CD4-positive, alpha-beta T cell treated with Interleukin-15 for 4 hours (primary cell): ENCODE measurements at places on chromosomes 6 and 20.

DNA sequence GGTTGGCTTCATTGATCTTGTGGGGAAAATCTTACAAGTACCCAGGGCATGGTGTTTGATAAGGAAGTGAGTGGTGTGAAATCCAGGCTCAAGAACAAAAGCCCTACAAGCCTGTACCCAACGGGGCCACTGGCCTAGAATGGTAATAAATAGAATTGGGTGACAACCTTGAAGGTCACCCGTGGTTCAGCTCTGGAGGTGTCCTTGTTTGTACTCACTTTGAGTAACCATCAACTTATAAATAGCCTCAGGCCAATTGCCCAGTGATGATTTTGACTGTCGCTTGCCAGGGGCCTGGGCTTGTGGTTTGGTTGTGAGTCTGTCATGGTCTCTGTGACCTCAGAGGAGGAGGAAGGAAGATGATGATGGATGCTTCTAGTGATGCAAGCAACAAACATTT, 87.8 kb downstream of the PHACTR3 start:
- no peak for DNase-seq

DNA sequence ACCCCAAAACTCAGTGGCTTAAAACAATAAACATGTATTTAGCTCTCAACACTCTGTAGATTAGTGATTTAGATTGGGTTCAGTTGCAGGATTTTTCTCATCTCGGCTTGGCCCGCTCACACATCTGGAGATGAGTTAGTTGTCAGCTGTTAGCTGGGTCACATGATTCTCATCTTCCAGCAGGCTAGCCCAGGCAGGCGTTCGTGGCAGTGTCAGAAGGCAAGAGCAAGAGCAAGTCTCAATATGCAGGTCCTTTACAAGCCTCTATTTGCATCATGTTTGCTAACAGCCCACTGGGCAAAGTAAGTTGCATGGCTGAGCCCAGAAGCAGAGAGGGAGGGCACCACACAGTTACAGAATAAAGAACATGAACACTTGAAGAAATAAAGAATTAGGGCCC, 83.6 kb upstream of the MYLIP start:
- no peak for DNase-seq

DNA sequence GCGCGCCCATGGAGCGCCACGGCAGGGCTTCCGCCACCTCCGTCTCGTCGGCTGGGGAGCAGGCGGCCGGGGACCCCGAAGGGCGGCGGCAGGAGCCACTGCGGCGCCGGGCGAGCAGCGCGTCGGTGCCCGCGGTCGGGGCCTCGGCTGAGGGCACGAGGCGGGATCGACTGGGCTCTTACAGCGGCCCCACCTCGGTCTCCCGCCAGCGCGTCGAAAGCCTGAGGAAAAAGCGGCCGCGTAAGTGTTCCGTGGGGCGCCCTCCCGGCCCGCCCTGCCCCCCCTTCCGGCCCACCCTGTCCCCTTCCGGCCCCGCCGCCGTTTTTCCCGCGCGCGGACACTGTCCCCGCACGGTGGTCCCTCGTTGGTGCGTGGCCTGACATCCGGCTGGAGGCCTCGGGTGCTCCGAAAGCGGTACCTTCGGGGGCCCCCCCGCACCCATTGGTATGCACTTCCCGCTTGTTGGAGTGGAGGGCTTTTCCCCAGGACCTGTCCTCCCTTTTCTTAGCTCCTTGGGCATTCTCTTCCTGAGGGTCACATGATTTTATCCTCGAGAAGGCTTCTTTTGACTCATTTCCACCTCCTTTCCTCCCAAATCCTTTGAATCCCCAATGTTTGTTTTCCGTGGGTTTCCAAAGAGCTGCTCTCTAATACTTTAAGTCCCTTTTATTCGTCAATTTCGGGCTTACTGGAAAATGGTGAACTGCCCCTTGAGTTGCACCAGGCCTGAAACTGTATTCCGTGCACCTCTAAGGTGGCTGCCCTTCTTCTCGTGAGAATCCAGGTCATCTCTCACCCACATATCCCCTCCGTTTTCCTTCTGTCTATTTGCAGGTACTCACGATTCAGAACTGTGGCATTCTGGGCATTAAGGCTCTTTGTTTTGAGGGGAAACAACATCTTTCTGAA, 556 bp downstream of the PANK2 start:
- peak; percentile 14 for DNase-seq

GRCh38 chr20:19392344-19393130, 180.1 kb downstream of the SLC24A3 start:
- no peak for DNase-seq

DNA sequence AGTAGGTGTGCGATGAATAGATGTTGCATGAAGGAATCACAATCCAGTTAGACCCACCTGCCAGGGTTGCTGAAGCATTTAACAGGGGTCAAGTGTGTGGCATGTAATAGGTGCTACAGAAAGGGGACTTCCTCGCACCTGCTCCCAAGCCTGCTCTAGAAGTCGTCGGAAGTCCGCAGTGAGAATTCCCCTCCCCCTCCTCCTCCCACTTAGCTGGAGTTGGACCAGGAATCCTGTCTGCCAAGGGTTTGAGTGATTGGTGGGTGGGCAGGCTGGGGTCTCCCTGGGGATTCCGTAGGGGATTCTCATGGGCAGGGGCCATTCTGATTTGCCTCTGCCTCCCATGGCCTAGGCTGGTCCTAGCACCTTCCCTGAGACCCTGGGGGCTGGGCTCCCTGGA, 10.3 kb downstream of the SCRT2 start:
- DNase-seq, result no peak

DNA sequence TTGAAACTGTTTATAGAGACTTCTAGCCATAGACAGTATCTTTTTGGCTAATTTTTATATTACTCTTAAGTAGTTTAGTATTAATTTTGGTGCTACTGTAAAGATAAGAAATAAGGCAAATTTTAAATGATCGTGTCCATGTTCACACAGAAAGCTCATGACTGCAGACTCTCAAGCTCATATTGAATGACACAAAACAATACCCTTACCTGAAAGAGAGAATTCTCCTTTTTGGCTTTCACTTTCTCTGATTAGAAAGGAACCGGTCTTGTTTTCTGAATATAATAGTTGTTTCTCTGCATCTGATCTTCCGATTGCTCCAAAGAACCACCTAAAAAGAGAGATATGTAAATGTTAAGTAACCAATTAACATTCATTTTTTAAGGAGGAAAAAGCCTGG, 57.0 kb downstream of the FRK start:
- no peak for DNase-seq

GRCh38 chr6:156919814-156920369, 142.7 kb downstream of the ARID1B start:
- DNase-seq, result no peak

DNA sequence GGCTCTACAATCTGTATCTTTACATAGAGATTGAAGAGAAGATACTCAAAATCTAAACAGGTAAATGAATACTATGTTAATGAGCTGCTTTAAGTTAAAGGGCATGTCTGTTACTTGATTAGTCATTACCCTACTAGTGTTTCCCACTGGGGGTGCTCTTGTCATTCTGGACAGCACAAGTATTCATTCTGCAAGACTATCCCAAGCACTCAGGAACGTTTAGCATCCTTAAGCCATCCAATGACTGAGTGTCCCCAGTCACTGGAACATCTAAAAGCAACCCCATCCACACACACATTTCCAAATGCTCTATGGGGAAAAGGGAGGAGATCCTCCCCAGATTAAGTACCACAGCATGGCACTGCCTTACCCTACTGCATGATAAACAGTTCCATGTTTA, 25.7 kb downstream of the EZR start:
- peak; percentile 52 for DNase-seq

- DNase-seq, result no peak
Measured at GRCh38 chr20:61408951-61409740, 157.1 kb downstream of the CDH4 start.

GRCh38 chr6:108675226-108676200, 114.8 kb downstream of the FOXO3 start:
- DNase-seq, result no peak

DNA sequence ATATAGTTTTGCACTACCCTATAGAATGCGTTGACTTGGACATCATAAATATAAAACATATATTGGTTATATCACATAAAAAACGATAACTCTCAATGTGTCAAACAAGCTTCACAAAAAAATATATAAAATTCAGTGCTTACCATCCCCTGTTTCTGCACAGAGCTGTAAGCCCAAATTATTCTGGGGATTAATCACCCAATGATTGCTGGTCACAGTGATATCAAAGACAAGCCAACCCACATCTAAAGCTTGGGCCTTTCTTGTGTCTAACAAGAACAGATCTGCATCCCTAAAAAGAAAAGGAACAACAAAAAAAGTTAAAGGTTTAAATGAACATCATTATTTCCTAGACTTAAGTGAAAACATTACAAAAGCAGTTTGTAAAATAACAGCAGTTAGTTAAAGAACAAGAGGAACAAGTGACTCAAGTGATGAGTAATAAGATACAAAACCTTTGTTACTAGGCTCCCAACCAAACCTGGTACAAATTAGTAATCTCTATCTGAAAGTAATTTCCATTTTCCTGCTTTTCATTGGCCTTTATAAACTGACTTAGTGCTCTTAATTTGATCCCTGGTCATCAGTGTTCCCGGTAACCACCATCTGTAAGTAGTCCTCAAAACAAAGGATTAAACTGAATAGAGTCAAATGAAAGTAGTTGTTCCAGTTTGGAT, 81.1 kb downstream of the BMP5 start:
- DNase-seq, result no peak

GRCh38 chr6:3885262-3886036, 36.3 kb downstream of the FAM50B start:
- no peak for DNase-seq

- DNase-seq, result peak; percentile 6
Measured at GRCh38 chr6:132298344-132298949, 102.8 kb downstream of the MOXD1 start.

DNA sequence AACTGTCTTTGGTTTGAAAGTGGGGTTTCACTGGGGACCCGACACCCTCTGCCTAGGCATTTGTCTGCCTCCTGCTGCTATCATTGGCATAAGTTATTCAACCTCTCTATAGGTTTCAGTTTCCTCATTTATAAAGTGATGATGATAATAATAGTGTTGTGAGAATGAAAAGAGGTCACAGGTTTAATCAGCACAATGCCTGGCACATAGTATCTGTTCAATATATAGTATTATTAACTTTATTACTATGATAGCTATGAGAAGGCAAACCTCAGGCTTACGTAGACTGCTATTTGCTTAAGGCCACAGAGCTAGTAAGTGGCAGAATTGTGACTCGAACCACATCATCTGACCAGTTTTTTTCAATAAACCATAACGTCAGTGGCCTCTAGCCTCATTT, 256.8 kb downstream of the CDKAL1 start:
- no peak for DNase-seq

DNA sequence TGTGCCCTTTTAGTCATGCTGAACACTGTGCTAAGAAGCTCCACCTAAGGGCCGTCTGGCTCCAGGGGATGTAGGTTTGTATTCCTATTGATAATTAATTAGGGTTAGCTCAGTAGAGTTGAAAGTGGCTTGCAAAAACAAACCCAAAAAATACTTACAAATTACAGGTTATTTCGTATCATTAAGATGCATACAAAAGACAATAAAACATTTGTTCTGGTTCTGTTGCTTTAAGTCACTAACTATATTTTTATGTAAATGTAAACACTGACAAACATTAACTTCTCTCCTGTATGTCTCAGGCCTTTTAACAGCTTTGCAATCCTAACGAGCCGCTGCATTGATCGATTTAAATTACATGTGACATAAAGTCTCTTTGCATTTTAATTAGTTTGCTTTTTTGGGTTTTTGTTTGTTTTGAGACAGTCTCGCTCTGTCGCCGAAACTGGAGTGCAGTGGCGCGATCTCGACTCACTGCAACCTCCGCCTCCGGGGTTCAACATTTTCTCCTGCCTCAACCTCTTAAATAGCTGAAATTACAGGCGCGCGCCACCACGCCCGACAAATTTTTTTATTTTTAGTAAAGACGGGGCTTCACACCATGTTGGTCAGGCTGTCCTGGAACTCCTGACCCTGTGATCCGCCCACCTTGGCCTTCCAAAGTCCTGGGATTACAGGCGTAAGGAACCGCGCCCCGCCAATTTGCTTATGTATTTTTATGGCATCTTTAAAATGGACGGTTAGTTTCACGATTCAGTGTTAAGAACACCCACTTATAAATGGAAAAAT, 110.9 kb downstream of the HFE start:
- peak; percentile 19 for DNase-seq

DNA sequence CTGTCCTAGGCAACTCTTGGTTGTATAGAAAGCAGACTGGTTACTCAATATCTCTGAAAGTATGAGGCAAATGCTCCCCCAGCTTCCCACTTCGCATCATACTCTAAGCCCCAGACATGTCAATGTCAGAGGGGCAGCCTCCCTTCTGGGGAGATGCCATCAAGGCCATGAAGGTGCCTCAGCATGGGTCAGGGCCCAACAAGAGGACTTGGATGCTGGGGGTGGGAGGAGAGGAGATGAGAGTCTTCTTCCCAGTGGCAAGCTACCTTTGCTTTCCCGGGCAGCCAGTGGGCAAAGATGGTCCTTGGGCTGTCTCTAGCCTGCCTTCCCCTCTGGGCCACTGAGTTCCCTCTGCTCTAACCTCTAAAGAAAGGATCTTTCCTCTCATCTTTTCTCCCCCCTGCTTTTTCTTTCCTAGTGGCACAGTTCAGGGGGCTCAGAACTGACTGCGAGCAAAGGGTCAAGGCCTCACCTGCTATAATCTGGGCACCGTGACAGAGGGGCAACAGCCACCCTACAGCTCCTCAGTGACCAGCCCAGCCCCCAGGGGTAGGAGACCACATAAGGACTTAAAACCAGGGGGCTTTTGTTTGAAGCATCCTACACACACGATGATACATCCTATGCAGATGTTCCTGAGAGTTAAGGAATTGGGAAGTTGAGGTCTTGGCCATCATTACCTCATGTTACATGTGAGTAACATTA, 26.2 kb downstream of the MOCS1 start:
- DNase-seq, result no peak

DNA sequence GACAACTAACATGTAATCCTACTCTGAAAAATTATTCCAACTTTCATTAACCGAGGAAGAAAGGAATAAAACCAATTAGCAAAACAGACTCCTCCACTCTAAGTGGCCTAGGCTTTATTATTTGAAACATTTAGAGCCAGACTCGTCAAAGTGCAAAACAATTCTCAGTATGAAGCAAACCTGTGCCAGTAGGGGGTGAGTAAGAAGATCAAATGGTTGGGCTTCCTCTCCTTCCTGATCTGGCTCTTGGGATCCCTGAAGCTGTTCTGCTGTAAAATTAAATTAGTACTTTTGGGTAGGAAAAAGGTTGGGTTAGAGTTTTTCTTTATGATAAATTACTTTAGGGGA, 177.6 kb upstream of the MAN1A1 start:
- DNase-seq, result no peak

DNA sequence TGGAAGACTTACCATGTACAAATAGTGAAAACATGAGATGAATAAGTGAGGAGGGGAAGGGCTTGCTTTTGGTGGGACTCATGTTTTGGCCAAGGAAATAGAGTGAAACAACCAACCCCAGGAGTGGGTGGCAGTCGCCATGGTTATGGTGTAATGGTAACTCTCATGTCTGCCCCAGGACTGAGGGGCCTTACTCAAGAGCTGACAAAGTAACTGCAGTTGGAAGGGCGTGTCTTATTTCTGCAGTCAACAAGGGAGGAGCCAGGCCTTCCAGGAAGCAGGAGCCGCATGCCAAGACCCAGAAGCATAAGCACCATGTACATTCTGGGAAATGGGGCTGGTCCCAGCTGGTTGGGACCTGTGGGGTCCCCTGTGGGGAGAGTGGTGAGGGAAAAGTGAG, 108.5 kb downstream of the UNC5CL start:
- no peak for DNase-seq
